Stimulated activated CD4-positive, alpha-beta T cell treated with anti-CD3 and anti-CD28 coated beads, Interleukin-4, amount 100 ng/mL, for 4 hours (primary cell): ENCODE measurements at places on chromosomes 5 and 9.

DNA sequence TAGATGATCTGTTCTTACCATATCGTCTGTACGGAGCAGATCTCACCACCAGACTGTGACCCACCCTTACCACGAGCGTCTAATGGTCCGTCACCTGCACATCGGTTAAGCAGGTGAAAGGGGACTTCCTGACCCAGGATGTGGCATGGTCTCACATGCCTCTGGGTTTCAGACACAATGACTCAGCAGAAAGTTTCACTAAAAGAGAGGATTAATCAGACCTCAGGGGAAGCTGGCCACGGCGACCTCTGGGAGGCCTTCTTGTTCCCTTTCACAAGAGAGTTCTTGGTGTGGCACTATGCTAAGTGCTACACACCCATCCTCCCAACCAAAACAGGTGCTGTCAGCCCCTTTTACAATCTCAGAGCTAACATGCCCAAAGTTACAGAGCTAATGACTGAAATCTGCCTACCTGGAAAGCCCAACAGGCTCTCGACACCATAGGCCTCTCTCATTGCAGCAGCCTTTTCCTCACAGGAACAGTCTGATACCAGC is 41.6 kb downstream of the ADAMTS12 start:
- no peak for DNase-seq

DNA sequence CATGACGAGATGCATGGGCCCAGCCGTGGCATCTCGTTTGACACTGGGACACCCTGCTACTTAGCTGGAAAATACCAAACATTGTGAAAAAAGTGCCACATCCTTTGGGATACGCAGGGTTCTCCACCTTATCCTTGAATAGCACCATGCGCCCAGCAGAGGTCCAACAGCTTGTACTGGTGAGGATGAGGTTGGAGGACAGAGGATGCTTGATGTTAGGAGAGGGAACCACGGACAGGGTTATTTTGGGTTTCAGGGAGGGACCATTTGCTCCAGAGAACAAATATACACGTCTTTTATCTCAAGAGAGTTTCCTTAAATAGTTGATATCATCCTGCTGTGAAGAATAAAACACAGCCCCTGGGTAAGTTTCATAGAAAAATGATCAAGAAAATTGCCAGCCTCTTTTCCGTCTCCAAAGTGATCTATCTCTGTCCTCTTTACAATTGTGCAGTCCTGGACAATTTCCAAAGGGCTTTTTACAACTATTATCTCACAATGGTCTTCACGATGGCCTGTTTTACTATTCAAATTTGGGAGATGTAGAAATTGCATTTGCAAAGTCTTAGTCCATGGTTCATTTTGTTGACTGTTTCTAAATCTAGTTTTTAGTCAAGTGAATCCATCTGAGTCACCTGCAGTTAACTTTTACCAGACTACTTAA is 19.9 kb upstream of the FRRS1L start:
- DNase-seq: no peak

DNA sequence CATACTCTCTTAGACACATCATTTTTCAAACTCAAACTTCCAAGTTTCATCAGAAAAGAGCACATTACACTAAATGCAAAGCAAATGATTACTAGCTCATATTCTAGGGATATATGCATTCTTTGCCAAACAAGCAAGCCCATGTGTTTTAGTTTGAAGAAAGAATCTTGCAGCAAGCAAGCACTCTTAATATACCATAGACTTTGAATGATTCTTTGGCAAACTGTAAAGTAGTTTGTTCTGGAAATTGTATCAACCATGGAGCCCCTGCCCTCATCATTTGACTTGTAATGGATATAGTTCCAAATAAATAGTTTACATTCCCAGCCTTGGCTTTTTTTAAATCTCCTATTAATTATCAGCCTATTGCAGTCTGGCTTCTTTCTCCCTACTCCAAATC is 325.2 kb downstream of the NR2F1-AS1 start:
- DNase-seq: no peak

DNA sequence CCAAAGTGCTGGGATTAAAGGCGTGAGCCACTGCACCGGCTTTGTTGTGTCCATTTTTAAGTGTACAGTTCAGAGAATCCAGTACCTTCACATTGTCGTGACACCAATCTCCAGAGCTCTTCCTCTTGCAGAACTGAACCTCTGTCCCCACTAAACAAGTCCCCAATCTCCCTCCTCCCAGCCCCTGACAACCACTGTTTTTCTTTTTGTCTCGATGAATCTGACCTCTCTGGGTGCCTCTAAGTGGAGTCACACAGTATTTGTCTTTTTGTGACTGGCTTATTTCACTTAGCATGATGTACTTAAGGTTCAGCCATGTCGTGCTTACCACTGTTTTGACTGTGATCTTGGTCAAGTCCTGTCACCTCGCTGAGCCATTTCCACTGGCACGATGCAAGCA is 1.6 kb downstream of the WDR38 start:
- no peak for DNase-seq

- no peak for DNase-seq
These were observed 23.1 kb downstream of the FGFR4 start for GRCh38 chr5:177109810-177110209.

- DNase-seq: no peak
These were observed 253.5 kb downstream of the RAB3C start for GRCh38 chr5:58836351-58836750.

GRCh38 chr9:16653491-16654399 is 216.7 kb downstream of the BNC2 start:
- no peak for DNase-seq

DNA sequence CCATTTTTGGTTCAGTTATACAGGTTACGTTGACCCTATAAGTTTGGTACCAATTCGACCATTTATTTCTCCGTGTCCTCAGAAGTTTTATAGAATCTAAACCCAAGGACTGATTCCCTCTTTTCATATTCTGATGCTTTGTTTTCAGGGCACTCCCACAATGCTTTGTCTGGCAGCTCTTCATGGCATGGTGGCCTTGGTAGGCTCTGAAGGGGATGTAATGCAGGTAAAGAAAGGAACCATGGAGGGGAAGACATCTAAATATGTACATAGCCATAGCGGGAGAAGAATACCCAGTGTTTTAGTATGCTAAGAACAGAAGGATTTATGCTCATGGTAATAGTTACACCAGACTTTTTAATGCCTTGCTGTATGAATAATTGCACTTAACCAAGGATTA is 82.7 kb downstream of the HACD4 start:
- DNase-seq: no peak

- no peak for DNase-seq
These were observed 21.8 kb upstream of the NINJ1 start for GRCh38 chr9:93155716-93156474.

- no peak for DNase-seq
These were observed 304.0 kb downstream of the PJA2 start for GRCh38 chr5:109105631-109106267.

GRCh38 chr5:107796797-107797196 is 126.1 kb upstream of the EFNA5 start:
- no peak for DNase-seq

GRCh38 chr5:134642931-134643530 is 5.6 kb upstream of the SEC24A start:
- no peak for DNase-seq

- no peak for DNase-seq
These were observed 33.0 kb downstream of the FRMPD1 start for GRCh38 chr9:37683531-37684371.

- DNase-seq: no peak
These were observed 341.7 kb upstream of the CLINT1 start for GRCh38 chr5:158200619-158201018.
